ENCODE measurements at places on chromosomes 1 and 21.

GRCh38 chr21:36395353-36396111, 10.3 kb downstream of the CHAF1B start:
- DNase-seq, result no peak

DNA sequence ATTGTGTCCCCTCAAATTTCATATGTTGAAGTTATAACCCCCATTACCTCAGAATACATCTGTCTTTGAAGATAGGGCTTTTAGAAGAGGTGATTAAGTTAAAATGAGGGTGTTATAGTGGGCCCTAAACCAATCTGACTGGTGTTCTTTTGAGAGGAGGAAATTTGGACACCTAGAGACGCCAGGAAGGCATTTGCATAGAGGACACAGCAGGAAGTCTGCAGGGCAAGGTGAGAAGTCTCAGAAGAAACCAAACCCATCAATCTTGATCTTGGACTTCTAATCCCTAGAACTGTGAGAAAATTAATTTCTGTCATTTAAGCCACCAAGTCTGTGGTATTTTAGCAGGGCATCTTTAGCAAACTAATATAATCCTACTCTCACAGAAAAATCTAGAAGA, 13.0 kb downstream of the GOLPH3L start:
- no peak for DNase-seq

DNA sequence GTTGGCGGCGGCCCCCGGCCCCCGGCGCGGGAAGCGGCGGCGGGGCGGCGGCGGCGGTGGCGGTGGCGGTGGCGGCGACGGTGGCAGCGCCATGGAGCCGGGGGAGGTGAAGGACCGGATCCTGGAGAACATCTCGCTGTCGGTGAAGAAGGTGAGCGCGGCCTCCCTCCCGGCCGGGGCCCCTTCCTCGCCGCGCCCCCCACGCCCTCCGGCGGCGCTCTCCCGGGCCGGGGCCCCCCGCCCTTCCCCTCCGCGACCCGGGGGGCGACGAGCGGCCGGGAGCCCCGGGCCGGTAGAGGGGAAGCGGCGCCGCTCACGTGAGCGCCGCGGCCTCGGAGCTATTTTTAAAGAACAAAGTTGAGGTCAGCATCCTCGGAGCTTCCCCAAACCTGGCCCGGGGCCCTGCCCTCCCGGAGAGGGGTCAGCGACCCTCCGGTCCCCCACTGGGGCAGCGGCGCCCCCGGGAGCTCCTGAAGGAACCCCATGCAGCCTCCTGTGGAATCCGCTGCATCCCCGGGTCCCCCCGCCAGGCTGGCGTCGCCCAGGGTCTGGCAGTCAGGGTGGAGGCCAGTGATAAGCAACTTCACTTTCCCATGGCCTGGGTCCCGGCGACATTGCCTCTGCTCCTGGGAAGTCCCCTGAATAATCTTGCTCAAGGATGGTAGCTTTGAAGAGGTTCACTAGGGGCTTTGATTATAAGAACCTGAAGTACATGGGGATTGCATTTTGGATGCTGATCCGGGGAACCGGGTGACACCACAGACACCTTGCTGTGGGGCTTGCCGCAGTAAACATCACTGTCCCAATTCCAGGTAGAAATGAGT, 560 bp downstream of the PLEKHM2 start:
- peak; percentile 48 for DNase-seq

DNA sequence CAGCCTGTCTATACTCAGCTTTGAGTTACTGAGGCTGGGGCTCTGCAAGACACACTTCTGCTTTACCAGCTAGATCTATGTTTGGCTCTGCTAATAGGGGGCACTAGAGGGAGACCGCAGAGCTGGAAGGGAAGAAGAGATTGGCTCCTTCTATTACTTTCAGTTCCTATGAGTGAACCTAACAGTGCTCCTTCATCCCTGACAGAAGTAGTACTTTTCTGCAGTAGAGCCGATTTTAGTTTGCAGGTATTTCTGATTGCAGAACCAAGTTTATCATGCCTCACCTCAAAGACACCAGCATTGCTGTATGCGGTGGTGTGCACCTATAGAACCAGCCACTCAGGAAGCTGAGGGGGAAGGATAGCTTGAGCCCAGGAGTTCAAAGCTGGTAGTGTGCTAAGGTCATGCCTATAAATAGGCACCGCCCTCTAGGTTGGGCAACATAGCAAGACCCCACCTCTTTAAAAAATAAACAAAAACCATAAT, 5.7 kb upstream of the ZDHHC18 start:
- peak; percentile 46 for DNase-seq

DNA sequence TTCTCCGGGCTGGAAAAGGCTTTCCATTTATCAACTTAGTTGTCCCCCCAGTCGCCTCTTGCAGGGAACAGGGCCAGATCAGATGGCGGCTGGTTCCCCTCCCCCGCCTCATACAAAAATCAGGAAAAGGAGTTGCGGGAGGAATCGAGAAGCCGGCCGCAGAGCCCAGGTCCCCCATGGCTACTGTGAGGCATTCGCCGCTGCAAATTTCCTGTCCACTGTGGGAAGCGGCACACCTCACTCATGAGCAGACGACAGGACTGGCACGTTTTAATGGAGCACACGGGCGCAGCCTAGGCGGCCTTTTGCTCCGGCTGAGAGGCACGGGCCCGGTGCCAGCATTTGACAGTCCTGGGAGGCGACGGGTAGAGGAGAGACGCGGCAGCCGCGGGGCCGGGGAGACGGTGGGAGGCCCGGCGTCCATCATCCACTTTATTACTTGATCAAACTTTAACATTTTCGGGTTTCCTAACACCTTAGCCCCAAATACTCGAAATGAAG, 1.1 kb downstream of the GNG4 start:
- no peak for DNase-seq

DNA sequence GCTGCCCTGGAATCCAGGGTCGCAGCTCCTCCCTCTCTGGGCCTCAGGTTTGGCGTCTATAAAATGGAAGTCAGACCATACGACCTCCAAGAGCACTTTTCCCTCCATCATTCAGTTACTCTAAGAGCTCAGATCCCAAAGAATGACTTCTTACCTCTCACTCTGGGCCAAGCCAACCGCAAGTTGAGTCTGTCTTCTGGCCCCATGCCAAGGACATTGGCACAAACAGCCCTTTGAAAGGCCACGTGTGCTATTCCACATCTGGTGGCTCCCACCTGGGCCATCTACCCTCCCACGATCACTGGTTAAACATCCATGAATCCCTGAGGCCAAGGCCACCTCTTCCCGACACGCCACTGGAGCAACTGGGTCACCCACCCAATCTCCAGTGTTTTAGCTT, 12.4 kb downstream of the SLC2A7 start:
- DNase-seq, result no peak

DNA sequence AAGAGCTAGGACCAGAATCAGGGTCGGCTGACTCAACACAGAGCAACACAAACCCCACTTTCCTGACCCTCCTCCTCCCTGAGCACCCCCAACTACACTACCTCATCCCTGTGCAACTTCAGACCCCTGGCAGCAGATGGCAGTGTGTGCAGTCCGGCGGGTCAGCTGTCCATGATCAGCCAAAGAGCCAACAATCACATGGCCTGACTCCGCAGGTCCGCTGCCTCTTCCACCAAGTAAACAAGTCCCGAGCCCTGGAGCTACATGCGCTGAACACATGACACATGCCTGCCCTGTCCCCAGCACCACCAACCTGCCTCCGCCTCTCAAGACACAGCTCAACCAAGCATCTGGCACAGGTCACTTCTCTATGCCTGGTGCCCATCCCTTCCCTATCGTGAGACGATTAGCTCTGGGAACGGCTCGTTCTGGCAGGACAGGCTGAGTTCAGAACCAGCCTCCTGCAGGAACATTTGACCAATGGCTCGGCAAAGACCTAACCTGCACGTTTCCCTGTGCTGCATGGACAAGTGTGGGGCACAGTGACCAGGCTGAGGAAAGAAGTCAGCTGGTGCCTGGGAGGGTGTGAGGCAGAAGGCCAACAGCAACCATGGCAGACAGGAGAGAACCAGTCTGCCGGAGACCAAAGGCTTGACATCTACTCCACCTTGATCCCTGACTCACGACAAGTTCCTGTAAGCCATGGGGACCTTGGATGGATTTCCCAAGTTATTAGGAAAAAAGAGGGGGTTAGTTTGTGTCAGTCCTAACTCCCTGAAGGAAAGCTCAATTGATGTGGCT, 60.3 kb downstream of the CD46 start:
- DNase-seq, result no peak

DNA sequence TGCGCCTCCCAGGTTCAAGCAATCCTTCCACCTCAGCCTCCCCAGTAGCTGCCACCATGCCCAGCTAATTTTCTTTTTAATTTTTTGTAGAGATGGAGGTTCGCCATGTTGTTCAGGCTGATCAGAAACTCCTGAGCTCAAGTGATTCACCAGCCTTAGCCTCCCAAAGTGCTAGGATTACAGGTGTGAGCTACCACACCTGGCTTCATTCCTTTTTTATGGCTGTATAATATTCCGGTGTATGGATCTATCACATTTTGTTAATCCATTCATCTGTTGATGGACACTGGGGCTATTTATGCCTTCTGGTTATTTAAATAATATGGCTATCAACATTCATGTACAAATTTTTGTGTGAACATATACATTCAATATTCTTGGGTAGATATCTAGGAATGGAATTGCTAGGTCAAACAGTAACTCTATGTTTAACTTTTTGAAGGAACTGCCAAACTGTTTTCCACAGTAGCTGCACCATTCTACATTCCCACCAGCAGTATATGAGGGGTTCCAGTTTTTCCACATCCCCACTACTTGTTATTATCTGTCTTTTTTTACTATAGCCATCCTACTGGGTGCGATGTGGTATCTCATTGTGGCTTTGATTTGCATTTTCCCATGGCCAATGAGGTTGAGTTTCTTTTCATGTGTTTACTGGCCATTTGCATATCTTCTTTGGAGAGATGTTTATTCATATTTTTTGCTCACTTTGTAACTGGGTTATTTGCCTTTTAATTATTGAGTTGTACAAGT, 11.0 kb downstream of the SLC27A3 start:
- DNase-seq, result no peak

- no peak for DNase-seq
These were observed 35.3 kb upstream of the DIRAS3 start for GRCh38 chr1:68085752-68086151.

GRCh38 chr1:1079408-1080121, 5.5 kb upstream of the RNF223 start:
- DNase-seq, result peak; percentile 45

GRCh38 chr1:9542430-9542829, 3.2 kb downstream of the SLC25A33 start:
- DNase-seq, result no peak

DNA sequence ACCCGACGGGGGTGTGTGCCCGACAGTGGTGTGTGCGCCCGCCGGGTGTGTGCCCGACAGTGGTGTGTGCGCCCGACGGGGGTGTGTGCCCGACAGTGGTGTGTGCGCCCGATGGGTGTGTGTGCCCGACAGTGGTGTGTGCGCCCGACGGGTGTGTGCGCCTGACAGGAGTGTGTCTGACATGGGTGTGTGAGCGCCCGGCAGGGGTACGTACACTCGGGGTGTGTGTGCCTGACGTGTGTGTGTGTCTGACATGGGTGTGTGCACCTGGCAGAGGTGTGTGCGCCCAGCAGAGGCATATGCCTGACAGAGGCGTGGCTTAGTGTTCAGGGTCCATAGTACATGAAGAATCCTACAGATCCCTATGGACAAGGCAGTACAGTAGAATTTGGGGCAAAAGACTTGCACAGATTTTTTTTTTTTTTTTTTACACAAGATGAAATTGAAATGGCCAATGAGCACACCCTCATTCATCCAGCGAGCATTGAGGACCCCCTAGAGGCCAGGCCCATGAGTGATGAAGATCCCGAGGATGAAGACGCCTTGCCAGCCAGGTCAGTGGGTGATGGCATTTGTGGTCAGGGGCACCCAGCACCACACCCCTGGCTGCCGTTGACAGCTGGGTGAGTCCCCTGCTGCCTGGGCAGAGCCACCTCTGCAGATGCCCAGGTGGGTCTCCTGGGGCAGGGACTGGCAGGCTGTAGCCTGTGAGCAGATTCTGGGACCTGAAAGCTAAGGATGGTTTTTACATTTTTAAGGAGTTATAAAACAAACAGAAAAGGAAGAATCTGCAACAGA, 60.1 kb downstream of the ADARB1 start:
- DNase-seq, result no peak

GRCh38 chr1:43912607-43913006, 21.0 kb upstream of the ARTN start:
- DNase-seq, result no peak

- no peak for DNase-seq
These were observed 79.0 kb upstream of the B3GALT5 start for GRCh38 chr21:39533545-39534380.

DNA sequence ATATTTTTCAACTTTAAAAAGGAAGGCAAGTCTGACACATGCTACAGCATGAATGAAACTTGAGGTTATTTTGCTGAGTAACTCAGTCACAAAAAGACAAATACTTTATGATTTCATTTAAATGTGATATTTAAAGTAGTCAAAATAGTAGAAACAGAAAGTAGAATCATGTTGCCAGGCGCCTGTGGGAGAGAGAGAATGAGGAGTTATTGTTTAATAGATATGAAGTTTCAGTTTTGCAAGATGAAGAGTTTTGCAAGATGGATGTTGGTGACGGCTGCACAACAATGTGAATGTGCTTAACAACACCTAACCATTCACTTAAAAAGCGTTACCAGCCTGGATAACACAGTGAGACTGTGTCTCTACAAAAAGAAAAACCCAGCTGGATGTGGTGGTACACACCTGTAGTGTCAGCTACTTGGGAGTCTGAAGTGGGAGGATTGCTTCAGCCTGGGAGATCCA, 20.7 kb upstream of the ATP1A1 start:
- DNase-seq, result peak; percentile 47

DNA sequence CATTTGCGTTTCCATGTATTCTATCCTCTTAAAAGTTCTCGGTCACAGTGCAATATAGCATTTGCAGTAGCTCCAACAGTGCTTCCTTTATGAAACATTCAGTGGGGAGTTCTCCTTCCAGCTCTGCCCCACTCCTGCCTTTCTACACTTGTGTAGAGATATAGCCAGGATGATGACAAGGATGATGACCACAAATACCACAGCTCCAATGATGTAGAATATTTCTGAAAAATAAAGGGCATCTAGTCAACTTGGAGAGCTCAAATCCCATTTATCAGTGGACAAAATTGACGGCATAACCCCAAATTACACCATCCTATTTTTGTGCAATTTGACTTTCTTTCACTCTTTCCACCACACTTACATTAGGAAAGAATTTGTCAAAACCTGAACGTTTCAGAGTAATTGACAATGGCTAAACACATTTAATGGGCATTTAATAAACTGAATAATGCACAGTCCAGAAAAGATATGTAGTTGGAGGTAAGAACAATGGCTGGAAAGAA, 11.1 kb downstream of the F3 start:
- DNase-seq, result no peak

DNA sequence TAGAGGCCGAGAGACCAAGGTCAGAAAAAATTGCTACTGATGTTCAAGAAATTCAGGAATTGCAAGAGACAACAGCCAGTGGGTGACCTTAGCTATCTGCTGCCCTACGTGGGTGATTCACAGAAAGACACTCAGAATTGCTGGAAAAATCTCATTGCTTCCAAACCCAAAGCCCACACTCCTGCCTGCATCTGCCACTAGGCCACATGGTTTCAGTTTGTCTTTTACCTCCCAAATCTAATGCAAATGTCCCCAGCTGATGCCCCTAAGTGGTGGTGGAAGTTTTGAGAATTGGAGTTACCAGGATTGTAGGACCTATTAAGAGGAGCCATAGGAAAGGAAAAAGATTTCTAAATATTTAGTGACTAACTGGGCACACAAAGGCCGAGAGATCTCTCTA, 341.5 kb upstream of the CHRM3 start:
- DNase-seq, result no peak

- no peak for DNase-seq
These were observed 24.8 kb upstream of the ACBD6 start for GRCh38 chr1:180527101-180527669.

Measured in activated naive CD4-positive, alpha-beta T cell treated with anti-CD3 and anti-CD28 coated beads, Interleukin-2, amount 10 ng/mL, durations not matched to agents 7 days and 5 days (primary cell).